ENCODE measurements at places on chromosomes 5 and 9. TPM values are rescaled to one million over a fixed set of nuclear protein-coding genes. Genes with fewer than 3 reads are reported as not detected.
A peak's percentile ranks its signal among the peaks of the same experiment; 100 is the strongest.

DNA sequence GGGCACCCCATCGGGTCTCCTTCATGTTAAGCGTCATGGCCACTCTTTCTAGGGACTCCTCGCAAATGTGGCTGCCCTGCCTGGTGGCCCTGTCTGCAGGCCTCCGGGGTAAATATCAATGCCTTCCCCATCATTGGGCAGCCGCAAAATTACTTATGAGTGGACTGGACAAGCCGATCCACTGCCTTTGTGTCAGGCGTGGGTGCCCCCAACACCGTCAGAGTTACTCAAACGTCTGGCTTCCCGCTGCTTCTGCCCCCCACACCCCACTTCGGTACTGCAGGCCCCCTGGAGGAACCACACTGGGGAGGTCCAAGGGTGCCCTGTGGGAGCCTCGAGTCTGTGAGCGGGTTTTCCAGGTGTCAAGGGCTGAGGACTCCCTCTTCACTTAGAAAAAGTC lies 3.8 kb downstream of the LHX3 start:
- DNase-seq = no peak

GRCh38 chr9:38106488-38106887 lies 37.5 kb upstream of the SHB start:
- DNase-seq = no peak

GRCh38 chr9:35603506-35603985 lies 1.5 kb upstream of the TESK1 start:
- DNase-seq = no peak

DNA sequence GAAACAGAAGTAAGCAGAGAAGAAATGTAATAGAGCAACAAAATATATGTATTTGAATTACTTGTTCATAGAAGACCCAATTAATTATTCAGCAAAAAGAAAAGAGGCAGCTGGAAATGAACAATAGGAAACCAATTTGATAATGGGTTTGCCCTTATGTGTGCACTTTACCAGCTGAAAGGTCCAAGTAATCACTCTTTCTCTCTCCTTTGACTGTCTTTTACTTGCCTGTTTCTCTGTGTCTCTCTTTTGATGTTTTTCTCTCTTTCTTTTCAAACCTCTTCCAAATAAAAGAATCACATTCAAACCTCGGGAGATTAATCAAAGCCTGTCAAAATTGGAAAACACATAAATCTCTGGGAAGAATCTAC lies 51.5 kb downstream of the CTNND2 start:
- DNase-seq = no peak

DNA sequence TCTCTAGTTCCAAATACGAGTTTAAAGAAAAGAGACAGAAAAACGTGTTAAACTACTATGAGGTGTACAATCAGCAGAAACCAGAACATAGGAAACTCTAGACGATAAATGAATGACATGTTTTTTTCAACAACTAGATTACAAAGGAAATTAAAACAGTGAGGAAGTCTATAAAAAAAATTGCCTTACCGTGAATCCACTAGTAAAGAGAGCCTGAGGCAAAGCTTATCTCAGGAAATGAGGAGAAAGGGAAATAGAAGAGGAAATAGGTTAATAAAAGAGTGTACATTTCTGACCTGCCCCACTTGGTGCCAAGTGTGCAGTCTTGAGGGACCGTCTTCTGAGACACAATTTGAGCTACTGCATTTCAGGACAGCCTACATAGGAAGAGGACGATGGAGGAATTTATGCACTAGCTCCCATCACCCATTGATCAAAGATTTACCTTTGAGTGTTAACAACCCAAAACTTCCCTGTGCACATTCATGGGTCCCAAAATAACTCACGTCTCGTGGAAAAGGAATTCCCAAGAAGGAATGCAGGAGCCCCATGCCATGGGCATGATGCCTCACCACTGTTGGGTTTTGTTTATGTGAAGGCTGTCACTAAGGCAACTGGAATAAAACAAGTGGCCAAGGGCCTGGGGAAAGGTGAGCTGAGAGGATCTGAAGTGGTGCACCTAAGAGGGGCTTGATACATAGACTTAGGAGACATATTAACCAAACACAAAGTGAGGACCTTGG lies 53.6 kb upstream of the SLC1A3 start:
- no peak for DNase-seq

DNA sequence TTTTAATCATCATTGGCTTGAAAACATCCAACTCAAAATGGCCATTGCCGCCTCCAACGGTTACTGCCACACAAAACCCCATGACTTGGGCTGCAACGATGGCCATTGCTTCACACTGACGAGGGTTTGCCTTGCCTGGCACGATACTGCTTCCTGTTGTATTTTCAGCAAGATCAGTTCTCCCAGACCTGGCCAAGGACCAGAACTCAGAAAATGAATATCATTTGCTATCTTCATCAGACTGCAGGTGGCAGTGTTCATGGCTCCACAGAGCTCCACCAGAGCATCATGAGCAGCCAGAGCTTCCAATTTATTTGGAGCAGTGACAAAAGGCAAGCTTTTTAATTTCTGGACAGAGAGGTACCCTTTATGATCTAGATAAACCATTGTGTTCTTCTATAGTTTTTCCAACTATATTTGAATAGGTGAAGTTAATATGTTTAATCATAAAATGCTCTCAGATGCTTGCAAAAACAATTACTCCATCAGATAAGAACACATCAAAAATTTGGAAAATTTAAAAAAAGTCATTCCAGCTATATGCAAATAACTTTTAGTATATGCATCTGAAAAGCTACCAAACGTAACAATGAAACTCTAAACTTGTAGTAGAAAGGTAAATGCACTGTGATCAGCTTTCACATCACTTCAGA lies 10.4 kb downstream of the AMACR start:
- DNase-seq = peak; percentile 62

DNA sequence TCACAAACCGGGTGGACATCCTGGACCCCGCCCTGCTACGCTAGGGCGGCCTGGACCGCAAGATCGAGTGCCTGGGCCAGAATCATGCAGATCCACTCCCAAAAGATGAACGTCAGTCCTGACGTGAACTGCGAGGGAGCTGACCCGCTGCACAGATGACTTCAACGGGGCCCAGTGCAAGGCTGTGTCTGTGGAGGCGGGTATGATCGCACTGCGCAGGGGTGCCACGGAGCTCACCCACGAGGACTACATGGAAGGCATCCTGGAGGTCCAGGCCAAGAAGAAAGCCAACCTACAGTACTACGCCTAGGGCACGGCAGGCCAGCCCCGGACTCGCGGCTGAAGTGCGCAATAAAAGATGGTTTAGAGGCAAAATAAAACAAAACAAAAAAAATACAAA lies 5.2 kb downstream of the SAXO1 start:
- DNase-seq = no peak

DNA sequence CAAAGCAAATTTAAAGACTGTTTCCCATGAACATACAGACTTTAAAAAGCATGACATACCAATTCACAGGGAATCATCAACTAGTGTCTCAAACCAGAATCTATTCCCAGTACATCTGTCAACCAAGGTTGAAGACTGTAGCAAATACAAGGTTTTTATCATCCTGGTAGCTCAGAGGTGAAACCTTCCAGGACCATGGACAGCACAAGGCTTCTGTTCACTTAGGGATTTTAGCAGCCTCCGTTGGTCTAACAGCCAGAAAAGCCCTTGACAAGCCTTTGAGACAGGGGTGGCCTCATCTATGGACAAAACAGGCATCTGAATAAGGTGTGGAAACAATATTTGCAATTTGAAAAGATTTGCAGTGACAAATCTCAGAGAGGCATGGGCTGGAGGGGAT lies 119.0 kb downstream of the TRIM32 start:
- DNase-seq = no peak

DNA sequence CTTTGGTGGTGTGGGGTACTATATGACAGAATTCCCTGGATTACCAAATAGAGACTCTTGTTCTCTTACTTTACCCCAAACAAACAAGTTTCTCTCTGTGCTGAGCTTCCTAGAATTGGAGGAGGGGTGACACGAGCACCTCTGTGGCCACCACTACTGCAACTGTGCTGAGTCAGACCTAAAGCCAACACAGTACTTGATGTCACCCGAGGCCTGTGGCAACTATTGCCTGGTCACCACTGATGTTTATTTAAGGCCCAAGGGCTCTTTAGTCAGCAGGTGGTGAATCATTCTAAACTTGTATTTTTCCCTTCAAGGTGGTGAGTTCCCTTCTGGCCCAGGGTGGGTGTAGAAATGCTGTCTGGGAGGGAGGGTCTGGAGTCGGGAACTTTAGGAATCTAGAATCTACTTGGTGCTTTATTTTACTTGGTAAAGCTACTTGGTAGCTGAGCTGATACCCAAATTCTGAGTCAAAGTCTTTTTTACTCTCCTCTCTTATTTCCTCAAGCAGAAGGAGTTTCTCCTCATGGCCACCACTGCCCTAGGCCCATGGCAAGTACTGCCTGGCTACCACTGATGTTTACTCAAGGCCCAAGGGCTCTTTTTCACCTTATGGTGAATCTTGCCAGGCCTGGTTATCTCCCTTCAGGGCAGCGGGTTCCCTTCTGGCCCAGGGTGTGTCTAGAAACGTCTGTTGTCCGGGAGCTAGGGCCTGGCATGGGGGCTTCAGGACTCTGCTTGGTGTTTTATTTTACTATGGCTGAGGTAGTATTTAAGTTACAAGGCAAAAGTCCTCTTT lies 9.8 kb downstream of the LURAP1L start:
- peak; percentile 7 for DNase-seq

- DNase-seq = peak; percentile 49
Measured at GRCh38 chr9:122346478-122347347, 24.1 kb upstream of the PTGS1 start.

GRCh38 chr5:166962461-166962860 lies 1329.0 kb upstream of the WWC1 start:
- DNase-seq = no peak

DNA sequence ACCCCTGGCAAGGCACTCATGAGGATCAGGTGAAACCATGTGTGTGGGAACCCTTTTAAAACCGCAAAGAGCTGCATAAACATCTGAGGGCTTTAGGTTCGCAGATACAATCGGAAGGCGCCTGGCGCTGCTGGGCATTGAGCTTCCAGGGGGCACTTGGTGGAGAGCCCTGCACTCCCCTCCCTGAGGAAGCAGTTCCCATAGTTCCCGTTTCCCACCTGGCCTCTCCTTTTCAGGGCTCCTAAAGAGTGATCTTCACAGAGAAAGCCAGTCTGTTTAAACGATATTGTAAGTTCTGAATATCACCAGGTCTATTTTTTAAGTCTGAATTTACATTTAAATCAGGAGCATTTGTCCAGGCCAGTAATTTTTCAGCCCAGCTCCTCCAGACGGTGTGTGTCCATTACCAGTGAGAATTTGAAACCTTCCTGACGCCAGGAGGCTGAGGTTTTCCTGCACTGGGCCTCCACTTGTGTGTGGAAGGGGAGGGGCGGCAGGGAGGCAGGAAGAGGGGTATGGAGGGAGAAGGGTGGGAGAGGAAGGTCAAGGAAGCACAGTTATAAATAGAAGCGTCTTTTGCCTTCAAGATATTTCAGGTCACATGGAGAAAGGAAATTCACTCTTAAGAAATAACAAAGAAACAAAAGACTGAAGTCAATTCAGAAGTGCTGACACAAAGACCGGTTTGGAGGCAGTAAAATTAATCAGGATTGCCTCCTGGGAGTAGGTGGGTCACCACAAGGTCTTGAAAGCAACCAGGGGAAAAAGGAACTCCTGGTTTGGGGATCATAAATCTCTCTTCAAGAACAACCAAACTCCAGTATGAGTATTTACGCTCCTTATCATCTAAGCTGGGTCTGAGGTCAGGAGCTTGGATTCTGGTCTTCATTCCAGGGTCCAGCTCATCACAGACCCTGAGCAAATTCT lies 14.3 kb upstream of the MGAT1 start:
- DNase-seq = no peak

GRCh38 chr5:52603778-52604554 lies 183.8 kb upstream of the ITGA1 start:
- no peak for DNase-seq

- no peak for DNase-seq
Measured at GRCh38 chr5:123875561-123876275, 363.7 kb downstream of the CSNK1G3 start.

GRCh38 chr5:59586841-59587240 lies 306.7 kb downstream of the PDE4D start:
- DNase-seq = no peak

The PCA3 gene
- 0.54 TPM for total RNA-seq

The SV2C gene
- under 0.01 TPM for total RNA-seq

The PALM2AKAP2 gene
- total RNA-seq = under 0.01 TPM

The GNA14 gene
- total RNA-seq = under 0.01 TPM

The GKAP1 gene
- 1.9 TPM for total RNA-seq

The LECT2 gene
- not detected for total RNA-seq

The F2RL2 gene
- 0.27 TPM for total RNA-seq

The PCDH1 gene
- total RNA-seq = 0.27 TPM

Measured in hematopoietic multipotent progenitor cell (in vitro differentiated cells).